H1 (cell line): ENCODE measurements at places on chromosomes 1 and 21. TPM values are rescaled to one million over a fixed set of nuclear protein-coding genes. Genes with fewer than 3 reads are reported as not detected.

DNA sequence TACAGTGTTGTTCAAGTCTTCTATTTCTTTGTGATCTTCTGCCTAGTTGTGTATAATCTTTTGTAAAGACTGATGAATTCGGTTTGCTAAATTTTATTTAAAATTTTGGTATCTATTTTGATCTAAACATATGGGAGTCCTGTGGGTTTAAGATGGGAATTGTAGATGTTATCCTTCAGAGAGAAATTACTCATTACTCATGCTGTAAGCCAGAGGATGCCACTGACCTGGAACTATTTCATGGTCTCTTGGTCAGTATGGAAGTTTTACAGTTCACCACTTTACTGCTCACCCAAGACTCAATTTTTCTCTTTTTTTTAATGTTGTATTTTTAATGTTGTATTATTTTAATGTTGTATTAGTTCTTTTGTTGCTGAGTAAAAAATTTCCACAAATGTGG lies 138.6 kb upstream of the B3GALT2 start:
- DNase-seq = no peak

- no peak for DNase-seq
These were observed 26.8 kb downstream of the S100A6 start for GRCh38 chr1:153509036-153509435.

Gene KCNC4
- 11.2 TPM in 2 replicates for total RNA-seq

DNA sequence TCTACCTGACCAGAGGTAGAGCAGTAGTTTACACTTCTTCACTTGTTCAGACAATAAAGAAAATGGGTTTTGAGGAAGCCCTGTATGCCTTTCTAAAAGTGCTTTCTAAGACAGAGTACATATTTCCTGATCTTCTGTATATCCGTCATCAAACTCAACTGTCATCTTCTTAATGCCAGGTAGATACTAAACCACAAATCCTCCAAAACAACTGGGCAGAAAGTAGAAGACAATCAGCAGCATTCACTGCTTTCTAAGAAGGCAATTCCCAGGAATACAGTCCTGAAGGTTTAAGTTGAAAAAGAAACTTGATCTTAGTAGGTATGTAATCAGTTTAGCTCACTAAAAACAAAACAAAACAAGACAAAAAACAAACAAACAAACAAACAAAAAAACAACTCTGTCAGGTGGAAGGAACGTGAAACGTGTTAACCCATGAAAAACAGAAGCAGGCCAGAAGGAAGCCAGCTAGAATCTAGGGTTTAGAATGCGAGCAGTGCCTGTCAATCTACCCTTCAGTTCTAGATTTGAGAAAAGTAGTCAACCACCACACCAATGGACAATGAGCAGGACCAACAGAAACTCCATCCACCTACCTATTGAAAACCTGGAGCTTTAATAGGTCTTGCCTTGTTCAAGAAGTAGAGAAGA lies 59.2 kb downstream of the LEPR start:
- no peak for DNase-seq

DNA sequence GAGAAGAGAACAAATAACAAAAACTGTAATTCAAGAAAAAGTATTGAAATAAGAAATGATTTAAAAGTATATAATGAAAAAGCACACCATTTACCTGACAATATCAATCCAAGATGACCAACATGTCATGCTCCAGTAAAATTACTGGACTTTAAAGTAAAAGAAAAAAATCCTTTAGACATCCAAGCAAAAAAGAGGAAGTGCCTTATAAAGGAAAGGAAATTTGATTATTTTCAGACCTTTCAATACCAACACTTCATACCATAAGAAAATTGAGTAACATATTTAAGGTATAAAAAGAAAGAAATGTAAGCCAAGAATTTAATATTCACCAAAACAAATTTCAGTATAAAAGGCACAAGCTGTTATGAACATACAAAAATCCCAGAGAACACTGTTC lies 46.2 kb upstream of the SSX2IP start:
- no peak for DNase-seq
